ENCODE measurements at places on chromosomes 3 and 15.

DNA sequence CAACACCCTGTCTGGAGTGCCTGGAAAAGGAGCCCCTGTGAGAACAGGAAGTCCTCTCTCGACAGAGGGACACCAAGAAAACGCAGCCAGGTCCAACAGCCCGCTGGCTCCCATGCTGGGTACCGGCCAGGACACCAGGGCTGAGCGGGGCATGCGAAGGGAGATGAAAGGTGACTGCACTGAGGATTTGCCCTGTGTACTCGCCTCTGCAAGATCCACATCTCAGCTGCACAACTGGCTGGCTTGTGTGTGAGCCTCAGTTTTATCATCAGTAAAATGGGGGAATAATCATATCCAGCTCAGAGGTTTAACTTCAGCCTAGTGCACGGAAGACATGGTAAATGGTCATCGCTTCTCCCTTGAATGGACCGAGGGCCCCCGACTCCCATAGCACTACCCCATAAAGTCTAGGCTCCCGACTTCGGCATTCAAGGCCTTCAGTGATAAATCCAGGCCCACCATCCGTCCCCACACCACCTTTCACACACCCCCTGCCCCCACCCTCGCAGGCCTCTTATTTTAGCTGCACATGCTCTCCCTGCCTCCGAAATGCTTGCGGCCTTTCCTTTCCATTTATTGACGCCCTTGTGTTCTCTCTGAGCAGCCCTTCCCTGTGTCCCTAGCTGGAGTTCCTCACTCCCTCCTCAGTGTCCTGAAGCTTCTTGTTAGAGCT, 15.8 kb downstream of the ISG20 start:
- no peak for DNase-seq

DNA sequence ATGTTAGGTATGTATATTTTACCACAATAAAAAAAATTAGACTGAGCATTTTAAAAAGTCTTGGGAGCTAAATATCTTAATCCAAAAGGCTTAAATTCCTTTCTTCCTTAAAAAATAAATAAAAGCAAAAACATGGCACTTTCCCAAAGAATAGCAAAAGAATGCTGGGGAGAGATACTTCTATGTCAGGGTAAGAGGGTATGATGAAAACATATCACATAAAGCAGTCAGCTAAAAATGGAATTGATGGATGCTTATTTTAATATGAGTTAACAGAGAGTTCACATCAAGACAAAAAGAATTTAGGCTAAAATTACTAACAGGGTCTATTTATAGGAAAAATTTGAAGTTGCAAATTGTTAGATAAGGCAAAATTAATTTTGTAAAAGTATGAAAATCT, 141.0 kb downstream of the MYLK start:
- peak; percentile 85 for DNase-seq

GRCh38 chr3:123159926-123160635, 41.7 kb upstream of the SEC22A start:
- peak; percentile 65 for DNase-seq

DNA sequence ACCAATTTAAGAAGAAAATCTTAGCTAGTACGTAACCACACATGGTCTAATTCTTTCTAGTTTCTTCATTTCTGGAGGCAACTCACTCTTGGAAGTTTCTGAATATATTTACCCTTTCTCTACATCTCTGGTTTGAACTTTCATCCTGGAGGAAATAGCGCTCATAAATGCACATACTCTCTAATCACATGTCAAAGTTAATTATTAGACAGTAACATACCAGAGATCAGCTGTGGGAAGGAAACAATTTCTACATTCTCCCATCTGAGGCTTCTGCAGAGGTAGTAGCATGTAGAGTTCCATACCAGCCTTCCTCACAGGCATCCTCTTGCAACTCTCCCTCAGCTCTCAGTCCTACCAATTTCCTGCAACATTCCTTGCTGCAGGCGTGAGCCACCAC, 132.5 kb downstream of the RBPMS2 start:
- no peak for DNase-seq

GRCh38 chr3:151795276-151795675, 18.6 kb upstream of the AADAC start:
- DNase-seq = peak; percentile 80

DNA sequence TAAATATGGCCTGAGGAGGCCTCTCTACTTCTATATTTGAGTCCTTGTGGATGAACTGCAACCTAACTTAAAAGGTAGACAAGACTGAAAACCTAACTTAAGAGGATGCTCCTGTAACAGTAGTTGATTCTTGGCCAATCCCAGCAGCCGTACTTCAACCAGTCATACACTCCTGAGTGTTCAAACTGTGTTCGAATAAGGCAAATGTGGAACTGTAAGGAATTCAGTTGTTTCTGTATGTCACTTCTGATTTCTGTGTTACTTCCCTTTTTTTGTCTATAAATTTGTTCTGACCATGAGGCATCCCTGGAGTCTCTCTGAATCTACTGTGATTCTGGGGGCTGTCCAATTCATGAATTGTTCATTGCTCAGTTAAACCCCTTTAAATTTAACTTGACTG, 20.5 kb downstream of the GALK2 start:
- no peak for DNase-seq

DNA sequence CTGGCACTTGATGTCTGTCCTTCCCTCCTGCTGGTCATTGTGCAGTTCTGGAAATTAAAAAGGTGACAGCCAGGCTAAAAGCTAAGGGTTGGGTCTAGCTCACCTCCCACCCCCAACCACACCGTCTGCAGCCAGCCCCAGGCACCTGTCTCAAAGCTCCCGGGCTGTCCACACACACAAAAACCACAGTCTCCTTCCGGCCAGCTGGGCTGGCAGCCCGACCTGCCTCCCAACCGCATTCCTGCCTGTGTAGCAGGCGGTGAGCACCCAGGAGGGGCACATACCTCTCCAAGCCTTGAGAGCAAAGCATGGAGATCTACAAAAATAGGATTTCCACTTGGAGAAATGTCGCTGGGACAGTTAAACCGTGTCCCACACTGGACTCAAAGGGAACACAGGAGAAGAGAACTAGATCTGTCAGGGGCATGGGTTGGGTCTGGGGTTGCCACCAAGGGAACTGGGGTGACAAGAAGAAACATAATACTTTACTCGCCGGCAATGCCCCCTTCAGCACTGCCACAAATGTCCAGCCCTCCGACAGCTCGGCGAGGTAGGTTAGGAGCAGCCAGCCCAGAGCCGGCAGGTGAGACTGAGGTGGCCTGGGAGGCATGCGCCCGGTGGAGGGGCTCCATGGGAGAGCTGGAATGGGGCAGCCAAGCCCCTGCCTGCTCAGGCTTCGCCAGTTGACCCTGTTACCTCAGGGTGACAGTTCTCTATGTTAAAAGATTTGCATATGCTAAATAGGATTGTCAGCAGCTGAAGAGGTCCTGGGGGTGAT, 52.2 kb downstream of the EXOG start:
- no peak for DNase-seq

- no peak for DNase-seq
Measured at GRCh38 chr3:67437090-67437489, 217.3 kb downstream of the SUCLG2 start.

DNA sequence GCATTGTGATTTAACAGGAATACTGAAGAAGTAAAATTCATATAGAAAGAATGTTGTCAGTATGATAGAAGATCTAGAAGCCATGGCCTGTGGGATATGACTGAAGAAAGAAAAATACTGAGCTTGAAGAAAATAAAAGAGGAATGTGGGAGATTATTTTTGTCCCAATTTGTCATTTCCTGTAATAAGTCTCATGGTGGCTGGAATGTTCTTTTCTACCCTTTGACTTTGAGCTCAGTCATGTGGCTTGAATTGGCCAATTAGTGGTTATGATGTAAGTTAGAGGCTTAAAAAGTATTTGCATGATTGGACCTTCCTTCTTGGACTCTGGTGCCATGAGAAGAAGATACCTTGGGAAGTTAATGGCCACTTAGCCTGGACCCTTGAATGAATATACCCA, 14.1 kb downstream of the APH1B start:
- peak; percentile 91 for DNase-seq

- no peak for DNase-seq
Measured at GRCh38 chr3:194379231-194379630, 9.7 kb upstream of the LRRC15 start.

GRCh38 chr3:69357196-69357595, 28.7 kb downstream of the FRMD4B start:
- DNase-seq = no peak

GRCh38 chr3:29312395-29312794, 31.5 kb downstream of the RBMS3 start:
- DNase-seq = no peak

DNA sequence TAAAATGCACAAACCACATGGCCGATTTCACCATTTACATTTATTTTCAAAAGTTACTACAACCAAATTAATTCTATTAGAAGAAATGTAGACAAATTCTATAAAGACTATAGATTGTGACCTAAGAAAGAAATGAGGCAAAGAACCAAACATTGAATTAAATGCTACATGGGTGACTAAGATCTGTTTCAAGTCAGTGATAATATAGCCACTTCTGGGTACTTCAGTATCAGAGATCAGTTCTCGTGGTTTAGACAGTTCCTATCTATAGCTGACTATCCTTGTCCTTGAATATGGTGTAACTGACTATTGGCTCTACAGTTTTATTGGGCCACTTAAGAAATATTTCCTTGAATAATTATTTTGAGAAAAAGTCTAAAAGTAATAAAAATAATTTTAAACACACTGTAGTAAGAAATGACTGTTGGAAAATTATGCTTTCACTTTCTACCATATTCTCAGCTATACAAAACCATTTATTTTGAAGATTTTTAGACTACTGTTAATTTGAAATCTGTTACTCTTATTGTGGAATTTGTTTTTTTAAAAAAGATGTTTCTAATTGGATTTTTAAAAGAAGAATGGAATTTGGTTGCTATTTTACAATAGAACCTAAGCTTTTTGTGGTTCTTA, 14.1 kb downstream of the KCNMB3 start:
- DNase-seq = no peak

- DNase-seq = no peak
Measured at GRCh38 chr3:13841141-13841540, 38.7 kb downstream of the WNT7A start.

- DNase-seq = no peak
Measured at GRCh38 chr3:14496351-14496750, 43.8 kb downstream of the GRIP2 start.

DNA sequence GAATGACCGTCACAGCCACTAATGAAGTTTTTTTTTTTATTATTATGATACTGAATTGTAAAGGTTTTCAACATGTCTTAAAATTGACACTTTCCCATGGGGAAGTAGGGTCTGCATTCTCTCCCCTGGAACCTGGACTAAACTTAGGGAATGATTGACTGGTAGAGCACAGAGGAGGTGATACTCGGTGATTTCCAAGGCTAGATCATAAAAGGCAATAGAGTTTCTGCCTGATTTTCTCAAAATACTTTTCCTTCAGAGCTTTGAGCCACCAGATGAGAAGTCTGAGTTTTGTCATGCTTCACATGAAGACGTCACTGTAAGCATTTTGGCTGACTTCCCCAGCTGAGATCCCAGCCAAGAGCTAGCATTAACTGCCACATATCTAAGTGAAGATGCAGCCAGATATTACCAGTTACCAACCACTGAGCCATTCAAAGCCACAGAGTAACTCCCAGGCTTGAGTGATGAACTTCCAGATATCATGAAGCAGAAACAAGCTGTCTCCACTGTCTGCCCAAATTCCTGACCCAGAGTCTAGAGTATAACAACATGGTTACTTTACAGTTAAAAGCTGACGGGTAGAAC, 105.8 kb downstream of the LSAMP start:
- DNase-seq = peak; percentile 82

- no peak for DNase-seq
Measured at GRCh38 chr3:186105543-186105942, 3.3 kb downstream of the ETV5 start.

- peak; percentile 38 for DNase-seq
Measured at GRCh38 chr15:71812966-71813722, 2.8 kb downstream of the NR2E3 start.

- no peak for DNase-seq
Measured at GRCh38 chr3:14839236-14839635, 20.5 kb downstream of the FGD5 start.

- peak; percentile 40 for DNase-seq
Measured at GRCh38 chr3:115581362-115582135, 41.8 kb upstream of the GAP43 start.

- DNase-seq = peak; percentile 35
Measured at GRCh38 chr3:86794361-86795065, 196.4 kb downstream of the VGLL3 start.

DNA sequence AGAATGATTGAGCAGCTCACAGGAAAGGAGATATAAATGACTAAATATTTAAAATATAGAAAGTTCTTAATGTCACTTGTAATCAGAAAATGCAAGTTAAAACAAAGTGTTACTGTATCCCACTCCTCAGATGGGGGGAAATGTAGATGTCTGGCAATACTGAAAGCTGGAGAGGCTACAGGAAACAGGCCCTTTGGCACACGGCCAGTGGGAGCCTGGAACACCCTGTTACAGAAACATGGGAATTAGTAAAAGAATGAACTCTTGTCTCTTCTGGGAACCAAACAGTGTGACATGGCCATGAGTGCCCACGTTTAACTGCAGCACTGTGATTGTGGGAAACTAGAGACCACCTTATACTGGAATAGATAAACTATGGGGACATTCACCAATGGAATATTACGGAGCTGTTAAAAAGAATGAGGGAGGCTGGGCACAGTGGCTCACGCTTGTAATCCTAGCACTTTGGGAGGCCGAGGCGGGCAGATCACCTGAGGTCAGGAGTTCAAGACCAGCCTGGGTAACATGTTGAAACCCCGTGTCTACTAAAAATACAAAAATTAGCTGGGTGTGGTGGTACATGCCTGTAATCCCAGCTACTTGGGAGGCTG, 50.2 kb downstream of the CDCP1 start:
- DNase-seq = no peak

DNA sequence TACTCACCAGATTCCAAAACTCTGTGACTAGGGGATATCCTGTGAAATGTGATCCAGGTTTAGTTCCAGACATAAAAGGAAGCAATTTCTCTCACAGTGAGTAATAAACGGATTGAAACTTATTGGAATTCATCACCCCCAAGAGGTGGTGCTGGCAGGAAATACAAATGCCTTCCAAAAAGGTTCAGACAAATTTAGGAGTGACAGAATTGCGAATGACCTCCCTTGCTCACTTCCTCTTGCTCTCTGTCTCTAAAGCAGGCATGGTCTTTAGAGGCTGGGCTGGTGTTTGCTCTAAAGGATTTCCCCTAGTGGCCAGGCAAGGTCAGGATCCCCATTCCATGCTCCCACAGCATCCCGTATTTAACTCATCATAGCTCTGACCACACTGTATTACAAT, 449.4 kb upstream of the PPP2R3A start:
- DNase-seq = peak; percentile 45

Data from AG10803 (cell line).